ENCODE measurements at places on chromosomes 16 and 17. TPM values are rescaled to one million over a fixed set of nuclear protein-coding genes. Genes with fewer than 3 reads are reported as not detected.

ZKSCAN2 gene
- total RNA-seq, result 2.6 TPM

GRCh38 chr16:69929480-69929879 is 21.7 kb upstream of the CLEC18A start:
- no peak for DNase-seq

- DNase-seq, result no peak
These were observed 27.5 kb downstream of the TRPV3 start for GRCh38 chr17:3529817-3530741.

CA7 gene
- total RNA-seq, result not detected

DNA sequence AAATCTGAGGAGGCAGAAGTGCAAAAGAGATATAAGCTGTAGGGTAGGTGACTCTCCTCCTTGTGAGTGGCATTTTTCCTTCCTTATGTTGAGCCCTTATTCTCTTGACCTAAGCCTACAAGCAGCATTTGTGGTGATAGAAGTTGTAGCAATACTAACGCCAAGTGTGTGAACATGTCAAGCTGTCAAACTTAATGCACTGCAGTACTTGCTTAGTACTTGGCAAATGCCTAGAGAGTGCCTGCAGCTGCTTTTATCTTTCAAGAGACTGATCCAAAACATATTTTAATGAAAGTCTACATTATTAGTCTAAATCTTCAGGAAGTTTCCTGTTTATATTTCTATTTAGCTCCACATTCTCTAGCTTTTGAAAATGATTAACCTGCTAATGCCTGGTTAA is 83.2 kb downstream of the CNTNAP4 start:
- no peak for DNase-seq

DNA sequence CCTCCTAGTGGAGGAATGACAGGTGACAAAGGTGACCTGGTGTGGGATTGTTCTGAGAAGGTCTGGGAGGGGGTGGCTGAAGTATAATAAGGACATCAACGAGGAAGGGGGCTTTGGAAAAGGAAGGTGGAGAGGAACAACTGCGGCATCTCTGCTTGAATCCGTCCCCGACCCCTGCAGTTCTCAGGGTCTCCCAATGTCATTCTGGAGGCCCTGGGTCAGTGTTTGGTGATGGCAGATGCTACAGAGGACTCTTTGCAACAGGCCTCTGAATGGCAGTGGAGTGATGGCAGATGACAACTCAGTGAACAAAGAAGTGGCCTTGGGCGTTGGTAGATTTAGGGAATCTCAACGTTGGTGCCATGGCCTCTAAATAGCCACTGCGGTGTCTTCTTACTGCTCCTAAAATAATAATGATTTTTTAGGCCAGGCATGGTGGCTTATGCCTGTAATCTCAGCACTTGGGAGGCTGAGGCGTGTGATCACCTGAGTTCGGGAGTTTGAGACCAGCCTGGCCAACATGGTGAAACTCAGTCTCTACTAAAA is 1.3 kb downstream of the ENGASE start:
- no peak for DNase-seq

PIEZO1 gene
- total RNA-seq, result 47.1 TPM

CNTNAP4 gene
- total RNA-seq, result 2.1 TPM

CD300LB gene
- not detected for total RNA-seq

DNA sequence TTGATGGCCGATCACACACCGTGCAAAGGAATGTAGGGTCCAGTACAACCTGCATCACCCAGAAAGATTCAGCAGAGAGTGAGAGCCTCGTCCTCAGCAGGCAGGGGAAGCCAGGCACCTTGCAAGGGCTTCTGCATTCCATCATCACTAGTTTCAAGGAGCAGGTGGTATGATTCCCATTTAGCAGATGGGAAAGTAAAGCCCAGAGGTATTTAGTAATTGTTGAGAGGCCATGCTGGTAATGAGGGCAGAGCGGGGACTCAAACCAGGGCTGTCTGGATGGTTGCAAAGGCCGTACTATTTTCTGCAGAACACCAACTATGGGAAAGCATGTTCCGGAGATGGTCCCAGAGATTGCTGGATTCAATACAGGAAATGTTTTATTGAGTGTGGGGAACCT is 65.8 kb upstream of the MRTFB start:
- no peak for DNase-seq

ITGA2B gene
- total RNA-seq, result 0.21 TPM

LRRC37A gene
- total RNA-seq, result 0.33 TPM

- peak; percentile 94 for DNase-seq
These were observed 98.4 kb upstream of the GSE1 start for GRCh38 chr16:85514598-85515318.

GRCh38 chr17:47279062-47279801 is 25.6 kb downstream of the ITGB3 start:
- DNase-seq, result peak; percentile 100

CCDC144A gene
- 0.19 TPM for total RNA-seq

DNA sequence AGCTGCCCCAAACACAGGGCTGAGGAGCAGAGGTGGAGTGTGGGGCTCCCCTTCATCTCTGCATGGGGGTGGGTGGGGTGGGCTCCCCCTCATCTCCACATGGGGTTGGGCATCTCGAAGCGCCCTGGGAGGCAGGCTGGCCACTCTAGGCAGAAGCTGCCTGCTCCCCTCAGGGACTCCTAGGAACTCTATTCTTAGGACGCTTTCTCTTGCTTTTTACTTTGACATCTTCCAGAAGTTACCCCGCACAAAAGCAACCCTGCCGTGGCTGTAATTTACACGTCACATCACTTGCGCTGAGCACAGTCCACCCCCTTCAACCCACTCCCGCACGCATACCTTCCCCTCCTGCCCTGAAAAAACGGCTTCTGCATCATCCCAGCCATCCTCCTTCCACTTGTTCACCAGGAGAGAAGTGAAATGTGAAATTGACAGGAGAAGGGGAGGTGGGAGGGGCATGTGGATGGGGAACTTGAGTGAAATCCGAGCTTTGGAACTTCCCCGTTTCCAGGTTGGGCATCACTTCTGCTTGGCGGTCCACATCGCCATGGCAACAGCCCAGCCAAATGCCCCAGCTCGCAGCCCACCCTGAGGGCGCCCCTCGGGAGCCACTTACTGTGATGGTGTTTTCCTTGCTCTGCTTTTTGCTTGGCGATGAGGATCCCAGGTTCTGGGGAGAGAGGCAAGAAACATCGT is 53.7 kb upstream of the RCVRN start:
- DNase-seq, result no peak

- no peak for DNase-seq
These were observed 228.4 kb downstream of the CPPED1 start for GRCh38 chr16:12575288-12575687.

GRCh38 chr16:49858200-49859124 is 2.5 kb upstream of the ZNF423 start:
- no peak for DNase-seq

DNA sequence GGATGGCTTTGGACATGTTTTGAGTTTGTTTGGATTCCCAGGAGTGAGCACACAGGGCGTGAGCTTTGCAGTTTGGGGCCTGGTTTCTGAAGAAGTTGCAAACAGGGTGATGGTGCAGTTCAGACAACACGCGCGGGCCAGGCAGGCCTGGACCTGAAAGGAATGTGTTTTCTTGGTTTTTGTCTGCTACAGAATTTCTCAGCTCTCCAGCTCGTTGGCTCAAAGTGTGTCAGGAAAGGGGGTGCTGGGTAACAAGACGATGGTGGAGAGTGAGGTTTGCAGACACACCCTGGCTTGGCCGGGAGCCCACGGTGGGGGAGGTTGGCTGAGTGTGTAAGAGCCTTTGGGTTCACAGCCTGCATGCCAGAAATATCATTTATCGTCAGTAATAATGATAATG is 82.3 kb downstream of the CMIP start:
- no peak for DNase-seq

- no peak for DNase-seq
These were observed 16.2 kb upstream of the PHF12 start for GRCh38 chr17:28967221-28968135.

GRCh38 chr16:89575247-89576152 is at the start of gene CPNE7:
CPNE7 (plus strand) TSS chr16:89575758; CDS start chr16:89575898, 140 bp downstream.
- DNase-seq, result no peak

- DNase-seq, result no peak
These were observed 248.1 kb downstream of the HS3ST3A1 start for GRCh38 chr17:13353590-13353989.

DNA sequence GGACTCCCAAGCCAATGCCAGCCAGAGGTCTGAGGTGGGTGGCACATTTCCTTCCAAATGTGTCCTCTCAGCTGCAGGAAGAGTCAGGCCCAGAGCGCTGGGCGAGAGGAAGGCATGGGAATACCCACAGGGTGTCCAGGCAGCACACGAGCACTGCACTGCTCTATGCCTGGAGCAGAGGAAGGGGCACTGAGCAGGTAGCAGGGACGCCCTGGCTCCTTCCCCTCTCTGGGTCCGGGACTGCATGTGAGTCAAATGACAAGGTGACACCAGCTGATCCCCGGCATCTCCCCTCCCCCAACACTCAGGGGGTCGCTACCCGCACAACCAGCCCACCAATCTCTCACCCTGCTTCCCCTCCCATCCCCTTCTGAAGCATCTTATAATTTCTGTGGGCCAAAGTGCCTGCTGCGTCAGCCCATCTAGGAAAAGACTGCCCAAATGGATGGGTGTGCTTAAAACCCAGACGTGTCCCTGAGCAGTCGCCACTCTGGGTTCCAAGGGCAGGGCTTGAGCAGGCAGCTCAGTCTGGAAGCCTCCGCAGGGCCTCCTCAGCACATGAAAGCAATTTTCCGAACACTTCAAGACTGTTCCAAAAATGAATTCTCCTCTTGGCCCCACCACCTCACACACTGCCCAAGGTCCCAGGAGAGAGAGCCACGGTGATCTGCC is 12.0 kb upstream of the BCAR1 start:
- no peak for DNase-seq

- no peak for DNase-seq
These were observed 558 bp downstream of the B3GNT9 start for GRCh38 chr16:67150047-67150832.

HOXB2 gene
- 11.1 TPM for total RNA-seq

- no peak for DNase-seq
These were observed 3.8 kb downstream of the CFAP97D1 start for GRCh38 chr17:43784068-43784467.

DNA sequence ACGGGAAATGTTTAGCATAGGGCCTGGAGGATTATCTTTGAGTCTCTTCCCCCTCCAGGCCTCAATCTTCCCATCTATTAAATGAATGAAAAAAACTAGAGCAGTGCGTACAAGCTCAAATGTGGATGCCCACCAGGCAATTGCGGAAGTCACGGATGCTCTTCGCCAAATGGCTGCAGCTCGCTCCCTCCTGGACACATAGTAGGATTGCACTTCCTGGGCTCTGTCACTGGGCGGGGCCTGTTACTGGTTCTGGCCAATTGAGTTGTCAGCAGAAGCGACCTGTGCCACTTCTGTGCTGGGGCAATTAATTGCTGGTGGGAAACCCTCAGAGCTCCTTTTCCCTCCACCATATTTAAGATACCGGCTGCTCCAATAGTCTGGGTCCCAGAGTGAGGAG is 168.2 kb upstream of the IRX6 start:
- DNase-seq, result no peak

- no peak for DNase-seq
These were observed 86.9 kb downstream of the FOXL1 start for GRCh38 chr16:86665319-86665675.

- no peak for DNase-seq
These were observed 151.6 kb downstream of the FTO start for GRCh38 chr16:53855511-53855910.

- no peak for DNase-seq
These were observed 2.1 kb downstream of the RHBDL3 start for GRCh38 chr17:32267690-32268205.

KRT39 gene
- total RNA-seq, result 0.18 TPM

HBQ1 gene
- not detected for total RNA-seq

- DNase-seq, result no peak
These were observed 539 bp downstream of the IFT20 start for GRCh38 chr17:28334666-28335200.

DNA sequence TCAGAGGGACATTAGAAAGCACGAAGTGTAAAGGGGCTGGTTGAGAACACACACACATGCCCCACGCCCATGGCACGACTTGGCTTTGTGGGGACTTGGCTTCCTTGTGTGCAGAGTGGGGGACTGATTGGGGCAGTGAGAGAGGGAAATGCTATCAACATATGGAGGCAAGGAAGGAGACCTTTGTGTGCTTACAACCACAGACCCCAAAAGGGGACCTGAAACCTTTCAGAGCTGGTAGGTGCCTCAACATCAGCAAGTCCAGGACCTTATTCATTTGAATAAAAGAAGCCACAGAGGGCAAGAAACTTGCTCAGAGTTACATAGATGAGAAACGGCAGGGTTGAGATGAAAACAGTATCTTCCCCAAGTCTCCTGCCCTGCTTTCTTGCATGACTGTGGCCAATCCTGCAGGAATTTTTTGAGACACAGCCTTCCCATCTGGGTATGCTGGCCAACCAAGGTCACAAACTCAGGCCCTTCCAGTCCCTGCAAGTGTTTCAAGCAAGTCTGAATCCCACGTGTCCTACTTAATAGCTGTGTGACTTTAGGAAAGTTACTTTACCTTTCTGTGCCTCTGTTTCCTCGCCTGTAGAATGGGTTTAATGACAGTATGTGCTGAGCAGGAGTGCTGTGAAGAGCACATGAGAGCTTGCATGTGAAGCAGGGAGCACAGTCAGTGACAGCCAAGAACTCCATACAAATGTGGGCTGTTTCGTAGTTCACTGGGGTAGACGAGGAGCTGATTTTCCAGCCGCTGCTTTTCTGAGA is 26.2 kb downstream of the C16orf78 start:
- no peak for DNase-seq

- DNase-seq, result no peak
These were observed 26.8 kb downstream of the MARCHF10 start for GRCh38 chr17:62781356-62781755.

DNA sequence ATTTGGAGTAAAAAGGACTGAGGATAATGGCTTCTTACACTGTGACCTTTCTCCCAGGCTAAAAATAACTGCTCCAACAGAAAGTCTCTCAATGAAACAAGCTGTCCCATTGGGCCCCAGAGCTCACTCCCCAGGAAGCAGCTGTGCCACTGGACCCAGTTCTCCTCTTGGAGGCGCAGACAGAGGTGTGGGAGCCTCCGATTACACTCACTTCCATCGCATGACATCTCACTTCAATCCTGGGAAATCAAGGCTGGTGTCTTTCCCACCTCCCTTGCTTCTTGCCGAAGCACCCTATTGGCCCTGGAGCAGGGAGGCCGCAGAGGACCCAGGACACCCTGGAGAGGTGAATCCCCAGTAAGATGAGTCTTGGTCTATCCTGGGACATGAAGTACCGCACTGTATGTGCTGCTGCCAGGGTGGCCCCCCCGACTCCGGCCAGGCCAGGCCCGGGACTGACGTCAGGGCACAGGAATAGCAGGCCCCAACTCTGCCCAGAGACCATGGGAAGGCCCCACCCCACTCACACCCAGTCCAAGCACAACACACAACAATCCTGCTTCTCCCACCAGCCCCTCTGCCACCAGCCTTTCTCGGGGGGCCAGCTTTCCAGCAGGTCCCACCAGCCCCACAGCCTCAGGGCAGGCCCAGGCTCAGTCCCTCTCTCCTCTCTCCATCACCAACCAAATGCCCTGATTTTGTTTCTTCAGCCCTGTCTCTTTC is 29.5 kb downstream of the SRL start:
- no peak for DNase-seq

- no peak for DNase-seq
These were observed 183.2 kb downstream of the AATF start for GRCh38 chr17:37131669-37132611.

- DNase-seq, result no peak
These were observed 5.2 kb downstream of the SLFN11 start for GRCh38 chr17:35368081-35368830.

GRCh38 chr16:20674684-20675487 is 22.6 kb downstream of the ACSM1 start:
- no peak for DNase-seq

GRCh38 chr16:59574296-59574695 is 840.2 kb upstream of the GOT2 start:
- DNase-seq, result no peak

SLC25A39 gene
- total RNA-seq, result 108 TPM
